ENCODE measurements at places on chromosomes 5 and 9.

DNA sequence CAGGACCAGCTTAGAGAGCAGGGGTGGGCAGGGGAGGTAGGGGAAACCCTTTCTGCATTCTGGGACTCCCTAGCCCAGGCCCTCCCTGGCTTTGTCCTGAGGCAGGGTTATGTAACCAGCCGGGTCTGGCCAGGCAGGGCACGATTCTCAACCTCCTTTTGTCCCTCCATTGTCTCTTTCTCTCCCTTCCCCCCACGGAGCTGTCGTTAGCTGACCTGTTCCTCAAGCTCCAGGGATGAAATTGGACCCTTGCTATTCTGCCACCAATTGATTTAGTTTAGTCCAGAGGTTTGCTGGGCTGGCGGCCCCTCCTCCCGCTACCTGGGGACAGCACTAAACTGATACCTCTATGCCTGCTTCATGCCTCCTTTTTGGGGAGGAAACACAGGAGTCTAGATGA, 9.4 kb upstream of the NDST1 start:
- DNase-seq: no peak

DNA sequence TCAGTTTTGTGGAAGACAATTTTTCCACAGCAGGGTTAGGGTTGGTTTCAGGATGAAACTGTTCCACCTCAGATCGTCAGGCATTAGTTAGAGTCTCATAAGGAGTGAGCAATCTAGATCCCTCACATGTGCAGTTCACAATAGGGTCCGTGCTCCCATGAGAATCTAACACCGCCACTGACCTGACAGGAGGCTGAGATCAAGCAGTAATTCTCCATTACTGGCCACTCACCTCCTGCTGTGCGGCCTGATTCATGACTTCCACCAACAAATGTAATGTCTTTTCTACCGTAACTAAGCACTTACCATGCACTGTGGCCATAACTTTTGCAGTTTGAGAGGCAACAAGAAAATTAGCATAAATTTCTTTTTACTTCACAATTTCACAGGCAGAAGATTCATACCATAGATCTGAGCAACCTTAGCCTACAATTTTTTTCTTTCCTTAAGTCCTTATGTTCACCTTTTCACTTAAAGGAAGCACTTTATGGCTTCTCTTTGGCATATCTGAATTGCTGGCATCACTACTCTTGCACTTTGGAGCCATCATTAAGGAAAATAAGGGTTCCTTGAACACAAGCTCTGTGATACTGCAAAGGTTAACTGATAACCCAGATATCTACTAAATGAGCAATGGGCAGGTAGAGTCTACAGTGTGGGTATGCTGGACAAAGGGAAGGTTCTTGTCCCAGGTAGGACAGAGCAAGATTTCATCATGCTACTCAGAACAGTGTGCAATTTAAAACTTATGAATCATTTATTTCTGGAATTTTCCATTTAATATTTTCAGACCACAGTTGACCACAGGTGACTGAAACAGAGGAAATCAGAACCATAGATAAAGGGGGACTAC, 83.0 kb upstream of the IFNK start:
- no peak for DNase-seq

DNA sequence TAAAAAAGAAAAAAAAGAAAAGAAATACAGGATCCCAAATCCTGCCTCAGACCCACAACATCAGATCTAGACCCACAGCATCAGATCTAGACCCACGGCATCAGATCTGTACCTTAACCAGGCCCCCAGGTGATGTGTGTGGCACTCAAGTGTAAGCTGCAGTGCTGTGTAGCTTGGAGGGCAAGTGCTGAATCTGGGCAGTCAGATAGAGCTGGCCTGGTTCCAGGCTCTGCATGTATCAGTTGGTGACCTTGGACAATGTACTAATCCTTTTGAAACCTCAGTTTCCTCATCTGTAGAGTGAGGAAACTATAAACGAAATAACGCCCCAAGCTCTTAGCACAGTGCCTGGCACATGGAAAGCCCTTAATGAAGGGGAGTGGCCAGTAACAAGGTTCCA, 16.7 kb downstream of the COL15A1 start:
- no peak for DNase-seq

DNA sequence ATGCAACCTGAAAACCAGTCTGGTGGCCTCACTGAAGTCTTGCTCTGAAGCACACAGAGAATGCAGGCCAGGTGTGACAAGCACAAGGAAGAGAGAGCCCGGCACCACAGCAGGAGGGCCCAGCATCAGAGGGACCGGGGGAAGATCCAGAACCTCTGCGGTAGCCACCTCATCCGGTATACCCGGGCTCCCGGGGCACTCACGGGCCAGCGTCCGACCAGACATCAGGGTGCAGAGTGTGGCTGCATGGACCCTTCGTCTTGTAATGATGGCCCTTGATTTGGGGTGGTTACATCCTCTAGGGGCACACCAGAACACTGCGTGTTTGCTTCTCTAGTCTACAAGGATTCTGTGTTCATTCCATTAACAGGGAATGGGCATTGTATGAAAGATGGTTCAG, 406.0 kb downstream of the GADD45G start:
- no peak for DNase-seq

DNA sequence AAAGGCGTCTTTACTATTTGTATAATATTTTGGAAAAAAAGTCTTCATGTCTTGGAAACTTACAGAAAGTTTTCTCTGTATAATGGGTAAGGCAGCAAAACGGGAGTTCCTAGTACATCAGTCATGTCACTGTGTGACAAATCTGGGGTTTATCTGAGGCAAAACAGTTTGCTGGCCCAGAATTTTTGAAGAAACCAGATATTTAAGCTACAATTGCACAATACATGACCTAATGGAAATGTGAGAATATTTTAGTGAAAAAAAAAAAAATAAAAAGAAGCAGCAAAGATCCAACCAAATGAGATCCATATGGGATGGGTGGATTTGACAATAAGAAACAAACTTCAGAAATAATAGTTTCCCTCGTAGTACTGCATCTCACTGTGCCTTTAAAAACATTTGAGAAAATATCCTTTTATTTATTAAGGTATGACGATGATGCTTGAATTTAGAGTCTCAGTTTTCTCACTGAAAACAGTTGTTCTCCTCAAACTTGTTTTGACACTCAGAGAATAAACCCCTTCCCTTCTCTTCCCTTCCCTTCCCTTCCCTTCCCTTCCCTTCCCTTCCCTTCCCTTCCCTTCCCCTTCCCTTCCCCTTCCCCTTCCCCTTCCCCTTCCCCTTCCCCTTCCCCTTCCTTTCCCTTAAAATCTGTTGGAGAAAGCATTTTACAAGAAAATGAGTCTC, 180.5 kb upstream of the TUT7 start:
- DNase-seq: no peak

- DNase-seq: no peak
These were observed 70.7 kb upstream of the RANBP6 start for GRCh38 chr9:6086006-6086655.

DNA sequence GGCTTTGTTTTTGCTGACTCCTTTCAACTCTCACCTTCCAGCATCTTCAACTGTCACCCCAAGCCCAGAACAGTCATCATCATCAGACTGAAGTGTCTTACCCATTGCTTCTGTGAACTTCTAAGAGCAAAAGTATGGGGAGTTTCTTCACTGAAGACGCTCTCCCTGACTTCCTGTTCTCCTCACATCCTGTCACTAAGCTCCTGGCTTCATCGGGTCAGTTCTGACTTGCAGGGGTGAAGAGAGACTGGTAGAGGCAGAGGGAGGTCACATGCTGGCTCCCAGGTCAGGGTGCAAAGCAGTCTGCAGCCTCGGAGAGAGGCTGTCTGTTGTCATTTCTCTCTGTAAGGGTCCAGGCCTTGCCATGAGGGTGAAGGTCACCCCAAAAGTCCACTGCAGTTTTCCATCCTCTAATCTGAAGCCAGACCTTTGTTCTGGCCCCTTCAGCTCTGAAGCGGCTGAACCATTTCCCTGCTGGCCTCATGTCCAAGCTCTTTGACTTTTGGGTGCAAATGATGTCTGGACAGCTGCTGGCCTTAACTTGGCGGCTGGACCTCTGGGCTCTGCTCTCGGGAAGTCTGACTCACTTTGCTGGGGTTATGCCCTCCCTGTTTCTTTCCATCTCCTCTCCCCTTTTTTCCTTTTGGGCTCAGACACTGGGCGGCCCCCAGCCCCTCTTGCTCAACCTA, 305.0 kb downstream of the RAB3C start:
- no peak for DNase-seq

DNA sequence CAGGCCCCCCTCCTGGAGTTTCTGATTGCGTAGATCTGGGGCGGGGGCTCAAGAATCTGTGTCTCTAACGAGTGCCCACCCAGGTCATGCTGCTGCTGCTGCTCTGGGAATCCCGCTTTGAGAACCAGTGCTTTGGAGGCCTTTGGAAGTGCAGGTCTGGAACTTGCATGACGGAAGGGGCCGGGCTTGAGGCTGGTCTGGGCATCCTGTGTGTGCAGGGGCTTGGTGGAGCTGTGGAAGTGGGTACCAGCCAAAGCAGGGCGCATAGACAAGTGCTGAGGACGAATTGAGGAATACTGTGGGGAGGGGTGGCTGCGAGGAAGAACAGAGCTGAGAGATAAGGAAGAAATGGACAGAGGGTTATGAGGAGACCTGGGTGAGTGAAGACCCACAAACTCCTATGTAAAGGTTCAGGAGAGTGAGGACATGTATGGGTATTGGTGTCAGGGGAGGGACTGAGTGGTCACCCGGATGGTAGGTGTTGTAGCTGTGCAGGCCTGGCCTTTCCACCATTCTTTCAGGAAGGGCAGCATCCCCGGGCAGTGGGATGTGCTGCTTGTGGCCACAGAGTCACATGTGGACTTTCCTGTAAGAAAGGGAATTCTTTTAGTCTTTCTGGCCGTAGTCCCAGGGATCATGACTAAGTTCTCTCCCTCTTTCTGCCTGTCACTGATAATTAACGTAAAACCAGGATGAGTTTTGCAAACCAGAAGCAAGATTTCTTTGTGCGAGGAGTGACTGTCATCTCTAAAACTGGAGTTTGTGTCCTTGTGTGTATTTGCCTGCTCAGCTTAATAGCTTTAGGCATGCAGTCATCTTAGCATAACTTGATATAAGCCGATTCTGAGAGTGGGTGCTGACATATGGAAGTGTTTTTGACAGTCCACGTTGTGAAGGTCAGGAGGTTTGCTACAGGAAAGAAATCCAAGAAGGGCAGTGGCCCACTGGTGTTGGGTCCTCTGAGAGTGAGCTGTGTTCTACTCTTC, 43.3 kb upstream of the TJP2 start:
- DNase-seq: no peak

DNA sequence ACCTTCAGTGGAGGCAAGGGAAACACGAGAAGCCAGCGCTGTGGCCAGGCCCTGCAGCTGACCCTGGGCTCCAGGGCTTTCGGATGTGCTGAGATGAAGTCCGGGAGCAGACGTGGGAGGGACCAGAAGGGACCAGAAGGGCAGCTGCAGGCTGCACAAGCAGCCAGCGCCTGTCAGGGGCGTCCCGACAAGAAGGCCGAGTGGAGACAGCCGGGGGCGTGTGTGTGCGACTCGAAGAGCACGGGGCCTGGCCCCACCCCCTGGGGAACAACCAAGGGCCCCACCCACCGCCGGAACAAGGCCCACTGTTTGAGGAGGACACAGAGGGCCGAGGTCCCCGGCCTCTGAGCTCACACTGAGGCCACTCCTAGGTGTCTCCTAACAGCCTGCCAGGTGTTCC, 31.4 kb downstream of the SLC12A7 start:
- no peak for DNase-seq

DNA sequence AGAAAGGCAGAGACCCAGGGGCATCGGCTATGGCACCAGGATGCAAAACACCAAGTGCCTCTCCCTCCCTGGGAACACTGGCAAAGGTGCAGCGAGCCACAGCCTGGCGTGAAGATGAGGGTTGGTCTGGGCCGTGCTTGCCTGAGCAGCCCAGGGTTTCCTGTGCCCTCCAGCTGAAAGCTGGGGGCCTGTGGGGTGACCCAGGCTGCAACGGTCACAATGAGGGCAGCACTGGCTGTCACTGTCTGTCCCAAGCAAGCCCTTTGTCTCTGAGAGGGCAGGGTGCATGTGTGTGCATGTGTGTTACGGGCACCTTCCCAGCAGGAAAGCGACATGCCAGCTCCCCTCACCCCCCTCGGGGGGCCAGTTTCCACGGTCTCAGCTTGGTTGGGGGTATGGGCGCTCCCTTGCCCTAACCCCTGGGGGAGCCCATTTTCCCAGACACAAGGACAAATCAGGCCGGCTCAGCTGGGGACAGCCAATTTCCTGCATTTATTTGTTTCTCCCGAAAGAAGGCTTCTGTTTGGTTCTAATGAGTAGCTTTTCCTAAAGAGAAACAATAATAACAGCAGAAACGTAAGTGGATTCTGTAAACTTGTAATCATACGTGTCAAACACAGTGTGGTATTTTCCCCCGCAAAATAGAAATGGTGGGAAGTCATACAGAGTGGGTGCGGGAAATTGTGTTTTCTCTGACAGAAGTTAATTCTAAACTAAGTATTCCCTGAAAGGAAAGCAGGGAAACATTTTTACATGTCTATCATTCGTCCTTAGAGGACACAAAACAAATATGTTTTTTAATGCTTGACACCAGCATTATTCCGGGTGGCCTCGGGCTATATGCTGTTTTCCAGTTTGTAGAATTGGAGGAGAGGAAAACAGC, 21.3 kb downstream of the MRPL36 start:
- DNase-seq: no peak

DNA sequence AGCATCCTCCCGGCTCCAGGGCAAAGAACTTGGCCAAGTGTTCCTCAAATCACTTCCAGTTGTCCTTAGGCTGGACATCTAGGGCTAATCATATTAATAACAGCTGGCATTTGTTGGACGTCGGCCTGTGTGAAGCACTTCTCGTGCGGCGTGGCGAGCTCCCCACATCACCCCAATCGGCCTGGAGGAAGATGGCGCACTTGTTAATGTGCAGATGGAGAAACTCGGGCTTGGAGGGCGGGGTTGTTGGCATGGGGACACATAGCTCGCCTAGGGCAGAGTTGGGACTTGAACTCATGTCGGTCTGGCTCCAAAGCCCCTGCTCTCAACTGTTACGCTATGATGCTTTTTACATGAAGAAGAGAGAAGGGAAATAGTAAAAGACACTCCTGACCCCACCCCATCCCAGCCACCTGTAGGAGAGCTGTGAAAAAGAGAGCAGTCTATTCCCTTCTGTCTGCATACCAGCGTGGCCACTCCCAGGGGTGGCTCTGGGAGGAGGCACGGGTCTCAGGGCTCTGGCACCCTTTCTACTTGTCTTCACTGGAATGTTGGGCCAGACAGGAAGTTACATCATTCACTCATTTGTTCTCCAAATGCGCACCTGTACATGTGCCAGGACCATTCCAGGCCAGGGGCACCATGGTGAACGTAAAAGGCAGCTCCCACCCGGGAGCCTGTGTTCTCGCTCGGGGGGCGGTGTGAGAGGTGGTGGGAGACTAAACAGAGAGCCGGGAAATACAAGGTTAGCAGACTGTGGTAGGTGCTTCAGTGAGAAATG, 12.8 kb upstream of the NUP214 start:
- DNase-seq: no peak

GRCh38 chr5:132238901-132239500, 11.3 kb upstream of the P4HA2 start:
- DNase-seq: no peak

DNA sequence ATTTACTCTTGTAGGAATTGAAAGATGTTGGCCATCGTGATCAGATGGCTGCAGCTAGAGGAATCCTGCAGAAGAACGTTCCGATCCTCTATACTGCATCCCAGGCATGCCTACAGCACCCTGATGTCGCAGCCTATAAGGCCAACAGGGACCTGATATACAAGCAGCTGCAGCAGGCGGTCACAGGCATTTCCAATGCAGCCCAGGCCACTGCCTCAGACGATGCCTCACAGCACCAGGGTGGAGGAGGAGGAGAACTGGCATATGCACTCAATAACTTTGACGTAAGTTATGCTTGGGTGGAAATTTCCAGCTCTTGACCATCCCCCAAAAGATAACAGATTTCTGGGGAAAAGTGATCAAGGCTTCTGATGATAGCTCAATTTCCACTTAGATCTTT, 50.6 kb downstream of the LRRTM2 start:
- no peak for DNase-seq
